Muscle of back (tissue), 13 donors: ENCODE measurements at places on chromosomes 2 and 18.

DNA sequence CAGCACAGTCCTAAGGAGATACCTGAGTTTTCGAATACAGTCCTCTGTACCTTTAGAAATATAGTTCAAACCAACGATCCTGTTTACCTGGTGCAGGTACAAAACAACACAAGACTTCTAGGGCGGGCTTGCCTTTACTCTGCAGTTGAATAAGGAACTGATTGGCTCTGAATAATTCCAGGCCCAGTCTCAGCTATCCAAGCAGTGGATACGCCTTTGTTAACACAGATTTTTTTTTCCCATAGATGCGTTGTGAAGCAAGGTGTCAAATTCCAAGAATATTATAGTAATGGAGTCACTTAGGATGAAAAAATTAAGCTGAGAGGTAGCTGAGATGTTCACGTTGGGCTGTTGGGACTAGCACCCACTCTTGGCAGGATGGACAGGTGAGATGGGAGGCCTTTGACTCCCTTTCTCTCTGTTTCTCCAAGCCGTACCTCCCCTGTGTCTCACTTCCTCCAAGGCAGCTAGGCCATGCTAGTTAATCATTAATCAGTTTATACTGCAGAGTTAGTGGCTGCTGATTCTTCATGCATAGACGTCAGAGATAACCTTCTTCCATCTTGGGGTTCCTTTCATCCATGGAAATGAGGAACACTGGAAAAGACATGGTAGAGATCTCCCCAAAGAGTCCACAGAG, 380.8 kb upstream of the ACVR2A start:
- no peak for DNase-seq

DNA sequence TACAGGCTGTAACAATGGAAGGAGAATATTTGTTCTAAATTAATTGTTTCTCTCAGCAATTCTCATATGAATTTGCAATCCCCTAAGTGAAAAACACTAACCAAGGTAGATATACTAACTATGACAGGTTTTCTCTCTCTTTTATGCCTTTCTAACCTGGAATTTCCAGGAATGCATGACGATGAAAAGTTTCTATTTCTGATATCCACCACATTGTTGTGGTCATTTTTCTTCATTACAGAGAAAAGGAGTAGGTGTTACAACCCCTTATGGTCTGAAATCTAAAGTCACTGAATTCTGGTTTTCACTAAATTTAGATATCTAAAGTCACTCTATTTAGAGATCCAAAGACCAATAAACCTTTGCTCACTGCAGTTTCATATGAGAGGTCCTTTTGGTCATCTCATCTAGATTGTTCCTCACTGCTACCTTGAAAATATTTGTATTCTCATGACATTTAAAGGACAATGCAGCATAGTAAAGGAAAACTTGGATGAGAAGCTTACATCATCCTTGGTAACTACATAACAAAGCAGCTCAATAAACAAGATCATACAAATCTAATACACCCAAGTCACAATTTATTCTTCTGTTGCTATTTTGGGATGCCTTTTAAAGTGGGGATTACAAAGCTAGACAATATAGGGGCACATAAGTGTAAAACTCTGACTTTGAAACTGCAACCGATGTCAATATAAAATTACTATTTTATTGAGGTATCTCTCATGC, 85.8 kb downstream of the TCF4 start:
- no peak for DNase-seq

GRCh38 chr2:137862651-137863050, 101.6 kb upstream of the HNMT start:
- DNase-seq, result no peak

DNA sequence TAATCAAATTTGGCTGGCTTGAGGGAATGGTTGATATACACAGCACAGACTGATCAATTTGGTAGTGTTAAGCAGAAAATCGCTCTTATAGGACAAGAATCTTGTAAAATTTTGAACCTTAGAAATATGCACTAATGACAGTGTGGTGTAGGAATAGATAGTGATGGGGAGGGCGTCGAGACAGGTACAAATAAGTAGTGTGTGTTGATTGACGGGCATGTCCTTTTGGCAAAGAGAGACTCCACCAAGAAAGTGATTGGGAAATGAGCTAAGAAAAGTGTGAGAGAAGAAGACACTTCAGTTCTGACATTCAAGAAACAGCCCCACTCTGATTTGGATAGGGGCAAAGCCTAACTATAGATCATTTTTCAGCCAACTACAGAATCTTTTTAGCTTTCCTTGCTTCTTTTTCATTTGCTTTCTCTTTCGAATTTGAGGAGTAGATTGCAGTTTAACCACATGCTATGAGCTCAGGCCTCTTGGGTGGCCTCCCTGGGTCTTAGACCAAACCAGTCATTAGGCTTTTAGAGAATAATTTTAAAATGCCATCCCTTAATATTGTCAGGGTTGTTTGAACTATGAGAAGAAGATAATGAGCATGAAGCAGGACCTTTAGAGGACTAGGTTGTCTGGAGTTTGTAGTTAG, 127.1 kb downstream of the CERS6 start:
- DNase-seq, result no peak

GRCh38 chr2:235472443-235472842, 21.4 kb upstream of the AGAP1 start:
- no peak for DNase-seq

DNA sequence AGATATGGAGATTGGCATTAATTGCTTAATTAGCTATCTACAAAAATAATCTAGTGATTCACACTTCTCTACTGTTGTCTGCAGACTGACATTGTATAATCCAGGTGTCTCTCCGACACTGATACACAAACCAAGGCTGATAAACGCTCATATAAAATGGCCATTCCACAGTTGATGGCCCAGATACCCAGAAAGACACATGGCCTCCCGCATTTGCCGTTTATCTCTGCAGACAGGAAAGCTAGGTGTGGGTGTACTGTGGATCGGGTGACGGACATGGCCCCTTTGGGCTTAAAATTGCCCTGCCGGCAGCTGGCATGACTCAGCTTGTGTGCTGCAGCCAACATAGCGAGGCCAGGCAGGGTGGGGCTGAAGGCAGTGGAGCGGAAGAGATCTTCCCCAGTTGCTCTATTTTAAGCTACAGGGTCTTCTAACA, 18.5 kb downstream of the PMAIP1 start:
- peak; percentile 58 for DNase-seq

DNA sequence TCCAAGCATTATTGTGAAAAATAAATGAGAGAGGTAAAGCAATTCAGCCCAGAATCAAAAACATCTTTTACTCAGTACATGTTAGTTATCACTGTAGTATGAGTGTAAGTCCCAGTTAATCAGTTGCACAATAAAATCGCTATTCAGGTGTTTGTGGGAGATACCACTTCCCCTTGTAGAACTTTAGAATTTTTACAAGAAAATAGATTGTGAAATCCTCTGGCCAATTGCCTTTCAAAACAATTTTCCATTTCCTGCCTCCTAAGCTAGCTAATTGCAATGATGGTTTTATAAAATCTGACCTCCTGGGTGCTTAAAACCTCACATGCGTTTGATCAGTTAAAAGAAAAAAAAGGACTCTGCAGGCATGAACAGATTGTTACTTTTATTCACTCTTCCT, 332.5 kb downstream of the PID1 start:
- DNase-seq, result peak; percentile 19
